Substantia nigra (tissue), 51 donors: ENCODE measurements at places on chromosomes 2 and 18.

DNA sequence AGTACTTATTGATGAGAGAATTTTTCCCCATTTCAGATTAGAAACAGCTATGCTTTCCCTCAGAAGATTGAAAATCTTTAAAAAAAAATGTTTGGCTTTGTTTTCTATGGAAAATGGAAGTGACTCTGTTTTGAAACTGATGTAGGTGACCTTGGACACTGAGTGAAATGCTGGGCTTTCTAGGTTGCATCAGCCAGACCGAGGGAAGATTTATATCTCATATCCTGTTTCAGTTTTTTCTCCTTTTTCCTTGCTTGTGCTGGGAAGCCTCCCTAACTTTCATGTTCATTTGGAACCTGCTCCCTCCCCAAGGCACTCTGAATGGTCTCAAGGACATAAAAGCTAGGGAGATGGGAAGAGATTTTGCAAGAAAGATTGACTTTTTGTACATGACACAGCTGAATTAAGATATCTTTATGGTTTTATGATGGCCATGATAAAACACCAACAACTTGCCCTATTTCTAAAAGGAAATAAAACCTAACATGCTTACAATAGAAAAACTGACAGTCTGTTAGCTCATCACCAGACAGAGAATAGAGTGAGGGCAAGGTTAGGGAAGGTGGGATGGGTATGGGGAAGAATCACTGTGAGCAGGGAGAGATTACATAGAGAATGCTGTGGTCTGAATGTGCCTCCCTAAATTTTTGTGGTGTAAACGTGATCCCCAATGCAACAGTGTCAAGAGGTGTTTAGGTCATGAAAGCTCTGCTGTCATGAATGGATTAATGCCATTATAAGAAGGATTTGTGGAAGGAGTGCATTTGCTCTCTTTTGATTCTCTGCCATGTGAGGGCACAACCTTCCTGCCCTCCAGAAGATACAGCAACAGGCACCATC is 249.7 kb downstream of the TPGS2 start:
- no peak for DNase-seq

- no peak for DNase-seq
These were observed 211.8 kb upstream of the SLC14A2 start for GRCh38 chr18:45403341-45404049.

- no peak for DNase-seq
These were observed 191.6 kb upstream of the SLC14A2 start for GRCh38 chr18:45423659-45424058.

DNA sequence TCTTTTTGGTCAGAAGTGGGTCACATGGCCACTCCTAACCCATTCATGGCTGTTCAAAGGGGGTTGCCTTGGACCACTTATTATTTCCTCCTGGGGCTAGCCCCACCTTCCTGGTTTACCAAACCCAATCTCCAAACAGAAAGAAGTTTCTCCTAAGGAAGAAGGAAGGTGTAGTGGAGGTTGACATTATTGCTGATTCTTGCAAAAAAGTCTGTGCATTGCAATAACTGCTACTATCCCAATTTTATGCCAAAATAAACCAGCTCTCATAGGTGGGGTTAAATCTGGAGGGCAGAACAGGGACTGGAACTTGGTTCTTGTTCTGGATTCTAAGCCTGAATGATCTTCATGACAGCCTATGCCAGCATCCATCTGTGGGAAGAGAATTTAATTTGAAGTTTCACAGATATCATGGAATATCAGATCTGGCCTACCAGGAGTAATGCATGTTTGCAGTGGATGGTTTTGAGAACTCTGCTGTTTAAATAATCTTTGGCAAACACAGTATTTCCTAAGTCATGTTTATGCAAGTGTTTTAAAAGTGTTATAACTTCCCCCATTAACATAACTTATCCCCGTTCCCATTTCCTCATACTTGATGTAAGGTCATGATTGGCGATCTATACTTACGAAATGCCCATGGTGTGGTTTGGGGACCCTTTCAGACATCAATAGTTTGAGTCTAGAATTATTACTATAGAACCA is 11.9 kb downstream of the ANXA4 start:
- no peak for DNase-seq

DNA sequence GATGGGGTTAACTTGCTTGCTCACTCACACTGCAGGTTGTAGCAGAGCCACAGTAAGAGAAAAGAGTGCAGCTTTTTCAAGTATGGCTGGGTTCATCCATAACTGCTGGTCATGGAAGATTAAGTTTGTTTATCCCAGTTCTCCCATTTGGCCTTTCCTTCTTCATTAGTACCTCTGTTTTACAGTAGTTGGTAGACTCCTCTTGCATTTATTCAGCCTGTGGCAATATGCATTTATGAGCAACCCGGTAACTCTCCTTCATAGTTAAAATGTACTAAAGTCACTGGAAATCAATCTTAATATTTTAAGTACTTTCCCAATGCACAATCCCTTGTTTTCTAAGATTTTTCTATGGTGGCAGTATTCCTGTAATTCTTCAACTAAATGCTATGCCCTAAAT is 14.0 kb downstream of the FTCDNL1 start:
- DNase-seq = no peak

DNA sequence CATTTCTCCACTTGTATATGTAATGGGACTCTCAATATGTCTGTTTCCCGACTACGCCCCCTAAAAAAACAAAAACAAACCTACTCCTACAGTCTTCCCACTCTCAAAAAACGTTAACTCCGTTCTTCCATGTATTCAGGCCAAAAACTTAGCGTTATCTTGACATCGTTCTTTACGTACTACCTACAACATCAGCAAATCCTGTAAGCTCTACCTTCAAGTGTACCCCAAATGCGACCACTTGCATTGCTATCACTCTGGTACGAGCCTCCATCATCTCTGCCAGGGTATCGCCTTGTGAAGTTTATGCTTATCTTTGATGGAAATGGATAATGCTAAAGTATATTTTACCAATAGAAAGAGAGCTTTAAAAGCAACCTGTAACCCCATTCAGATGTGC is 479 bp downstream of the GPATCH11 start:
- no peak for DNase-seq
